ENCODE measurements at places on chromosomes 4 and X. TPM values are rescaled to one million over a fixed set of nuclear protein-coding genes. Genes with fewer than 3 reads are reported as not detected.

FAAH2 gene
- total RNA-seq: 0.38 TPM

AFF1 gene
- 26.9 TPM for total RNA-seq

GYG2 gene
- total RNA-seq: 2.0 TPM

NAT8L gene
- 0.81 TPM for total RNA-seq

PPBP gene
- total RNA-seq: not detected

BEX1 gene
- 0.63 TPM for total RNA-seq

HS3ST1 gene
- 0.38 TPM for total RNA-seq

IL1RAPL2 gene
- not detected for total RNA-seq

POU3F4 gene
- not detected for total RNA-seq

VEGFC gene
- total RNA-seq: 58.3 TPM

SLC9B1 gene
- not detected for total RNA-seq

HPF1 gene
- 44.2 TPM for total RNA-seq

TRMT10A gene
- 1.9 TPM for total RNA-seq

APELA gene
- not detected for total RNA-seq

ZMAT1 gene
- total RNA-seq: 0.33 TPM

AMTN gene
- total RNA-seq: not detected

HAND2 gene
- total RNA-seq: not detected

PLP1 gene
- total RNA-seq: not detected

MGARP gene
- total RNA-seq: 3.0 TPM

PAGE2B gene
- not detected for total RNA-seq

TMSB15A gene
- total RNA-seq: 5.3 TPM

BGN gene
- 86.5 TPM for total RNA-seq

LAMP2 gene
- total RNA-seq: 82.5 TPM

FMR1NB gene
- not detected for total RNA-seq

RAI2 gene
- total RNA-seq: under 0.01 TPM

GAGE1 gene
- total RNA-seq: not detected

STK32B gene
- 3.8 TPM for total RNA-seq

GPRIN3 gene
- 3.5 TPM for total RNA-seq

RELL1 gene
- total RNA-seq: 52.3 TPM

CCDC110 gene
- total RNA-seq: 1.1 TPM

STATH gene
- total RNA-seq: not detected

C4orf33 gene
- 4.2 TPM for total RNA-seq

ARHGAP24 gene
- 3.1 TPM for total RNA-seq

KCND1 gene
- total RNA-seq: 3.4 TPM

CACNA1F gene
- total RNA-seq: not detected

UCP1 gene
- total RNA-seq: not detected

YTHDC1 gene
- total RNA-seq: 23.8 TPM

Measured in mesangial cell (primary cell).